ENCODE measurements at places on chromosomes 7 and 10.

DNA sequence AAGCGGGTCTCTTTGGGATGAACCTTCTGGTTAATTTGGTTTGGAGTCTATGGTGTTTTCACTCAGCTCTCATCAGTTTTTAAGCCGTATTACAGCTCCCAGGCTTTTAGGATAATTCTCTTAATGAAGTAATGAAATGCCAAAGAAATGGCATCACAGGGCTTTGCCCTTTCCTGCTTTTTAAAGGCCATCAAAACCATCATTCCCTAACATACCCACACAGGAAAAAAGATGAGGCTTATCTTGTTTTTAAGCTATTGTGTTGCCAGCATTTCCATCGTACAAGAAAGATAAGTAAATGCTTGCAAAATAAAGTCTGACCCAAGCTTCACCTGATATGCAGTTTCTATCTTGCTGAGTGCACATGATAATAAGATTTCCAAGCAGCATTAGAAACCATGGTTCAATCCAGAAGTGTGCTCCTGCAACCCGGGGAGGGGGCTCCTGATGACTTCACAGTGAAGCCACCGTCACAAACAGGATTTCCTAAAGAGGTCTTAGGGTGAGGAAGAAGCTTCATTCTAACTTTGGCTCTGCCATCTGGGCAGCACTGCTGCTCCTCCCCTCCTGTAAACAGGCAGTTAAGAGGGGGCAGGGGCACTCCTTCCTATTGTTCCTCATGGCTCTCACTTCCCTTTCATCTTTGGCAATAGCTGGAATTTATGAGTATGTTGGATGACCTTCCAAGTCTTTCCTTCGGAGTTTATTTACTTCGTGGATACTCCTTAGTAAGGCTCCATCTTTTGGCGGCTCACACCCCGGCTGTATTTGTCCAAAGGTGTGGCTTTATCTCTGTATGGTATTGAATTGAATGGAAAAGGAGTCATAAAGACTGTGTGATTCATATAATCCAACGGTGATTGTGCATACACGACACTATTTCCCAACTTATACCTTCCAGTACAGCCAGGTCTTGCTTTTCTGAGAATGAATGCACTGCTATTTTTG, 55.2 kb upstream of the FAM133B start:
- no peak for DNase-seq

- DNase-seq: no peak
Measured at GRCh38 chr7:110209884-110210283, 881.0 kb upstream of the LRRN3 start.

DNA sequence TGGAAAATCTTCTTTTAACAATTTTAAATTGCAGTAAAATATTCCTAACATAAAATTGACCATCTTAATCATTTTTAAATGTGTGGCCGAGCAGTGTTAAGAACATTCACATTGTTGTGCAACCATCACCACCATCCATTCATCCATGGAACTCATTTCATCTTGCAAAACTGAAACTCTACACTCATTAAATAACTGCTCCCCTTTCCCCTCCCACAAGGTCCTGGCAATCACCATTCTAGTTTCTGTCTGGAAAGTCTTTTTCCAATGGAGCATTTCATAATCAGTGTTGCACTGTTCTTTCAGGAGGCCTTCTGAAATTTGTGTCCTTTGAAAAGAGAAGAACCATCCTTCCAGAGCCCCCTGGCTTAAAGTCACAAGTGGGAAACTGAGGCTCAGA, 233.1 kb downstream of the PLXNA4 start:
- DNase-seq: no peak

DNA sequence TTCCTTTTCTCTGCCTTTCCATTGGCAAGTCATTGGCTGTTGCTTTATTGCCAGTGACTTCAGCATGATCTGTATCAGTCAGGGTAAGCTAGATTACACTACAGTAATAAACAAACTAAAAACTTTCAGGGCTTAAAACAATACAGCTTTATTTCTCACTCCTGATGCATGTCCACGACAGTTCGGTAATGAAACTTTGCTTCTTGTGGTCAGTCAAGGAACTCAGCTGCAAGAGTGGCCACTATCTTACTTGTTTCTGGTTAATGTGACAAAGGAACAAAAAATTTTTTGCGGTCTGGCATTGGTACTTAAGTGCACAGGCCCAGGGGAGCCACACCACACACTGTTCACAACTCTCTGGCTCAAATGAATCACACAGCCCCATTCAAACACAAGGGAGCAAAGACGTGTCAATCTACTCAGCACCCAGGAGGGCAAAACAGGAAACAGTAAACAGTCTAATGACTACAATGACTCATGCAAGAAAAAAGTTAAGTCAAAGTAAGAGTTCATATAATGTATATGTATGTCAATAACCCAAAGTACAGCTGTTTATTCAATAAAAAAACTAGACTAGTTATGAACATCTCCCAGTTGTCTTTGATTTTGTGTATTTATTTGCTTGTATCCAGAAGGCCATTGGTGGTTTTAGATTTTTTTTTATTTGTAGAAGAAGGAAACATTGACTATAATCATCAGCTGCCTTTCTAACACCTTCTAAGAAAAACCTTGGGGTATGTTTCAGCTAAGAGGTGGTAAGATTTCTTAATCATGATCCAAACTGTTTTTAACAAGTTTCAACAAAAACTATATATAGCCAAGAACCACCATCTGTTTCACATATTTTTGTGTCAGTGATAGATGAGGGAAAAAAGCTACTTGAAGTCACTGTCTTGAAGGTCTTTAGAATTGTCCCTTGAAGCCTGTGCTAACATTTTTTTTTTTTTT, 134.4 kb upstream of the FAM3C start:
- DNase-seq: peak; percentile 57

DNA sequence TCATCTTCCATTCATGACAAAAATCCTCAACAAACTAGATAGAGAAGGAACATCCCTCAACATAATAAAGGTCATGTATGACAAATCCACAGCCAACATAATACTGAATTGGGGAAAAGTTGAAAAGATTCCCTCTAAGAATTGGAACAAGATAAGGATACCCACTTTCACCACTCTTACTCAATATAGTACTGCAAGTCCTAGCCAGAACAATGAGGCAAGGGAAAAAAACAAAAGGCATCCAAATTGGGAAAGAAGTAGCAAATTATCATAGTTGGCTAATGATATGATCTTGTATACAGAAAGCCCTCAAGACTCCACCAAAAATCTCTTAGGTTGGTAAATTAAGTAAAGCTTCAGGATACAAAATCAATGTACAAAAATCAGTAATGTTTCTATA, 4.7 kb downstream of the POT1 start:
- no peak for DNase-seq

DNA sequence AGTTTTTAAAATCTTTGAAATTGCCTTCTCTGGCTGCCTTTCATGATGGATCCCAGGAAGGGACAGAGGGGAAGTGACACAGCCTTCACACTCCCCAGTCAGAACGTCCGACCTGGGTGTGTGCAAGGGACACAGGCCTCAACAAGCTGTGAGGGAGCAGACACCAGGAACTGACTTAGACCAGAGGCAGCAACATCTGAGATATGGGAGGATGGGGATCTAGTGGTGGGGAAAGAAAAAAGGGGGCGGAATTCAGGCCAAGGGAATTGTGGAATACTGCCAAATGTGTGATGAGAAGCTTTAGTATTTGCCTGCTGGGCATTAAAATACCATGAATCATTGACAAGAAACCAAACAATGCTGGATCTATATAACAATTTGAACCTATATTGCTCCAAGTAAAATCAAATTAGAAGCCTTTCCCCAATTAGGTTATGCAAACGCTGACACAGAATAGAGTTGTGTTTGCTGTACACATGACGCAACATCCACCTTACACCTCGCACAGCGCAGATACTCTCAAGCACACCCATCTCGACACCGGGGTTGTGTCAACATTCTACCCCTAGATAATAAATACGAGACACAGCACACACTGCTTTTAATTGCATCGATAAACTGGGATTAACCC, 17.2 kb upstream of the MNX1 start:
- DNase-seq: no peak

GRCh38 chr7:91789086-91789485, 91.4 kb downstream of the MTERF1 start:
- DNase-seq: no peak

DNA sequence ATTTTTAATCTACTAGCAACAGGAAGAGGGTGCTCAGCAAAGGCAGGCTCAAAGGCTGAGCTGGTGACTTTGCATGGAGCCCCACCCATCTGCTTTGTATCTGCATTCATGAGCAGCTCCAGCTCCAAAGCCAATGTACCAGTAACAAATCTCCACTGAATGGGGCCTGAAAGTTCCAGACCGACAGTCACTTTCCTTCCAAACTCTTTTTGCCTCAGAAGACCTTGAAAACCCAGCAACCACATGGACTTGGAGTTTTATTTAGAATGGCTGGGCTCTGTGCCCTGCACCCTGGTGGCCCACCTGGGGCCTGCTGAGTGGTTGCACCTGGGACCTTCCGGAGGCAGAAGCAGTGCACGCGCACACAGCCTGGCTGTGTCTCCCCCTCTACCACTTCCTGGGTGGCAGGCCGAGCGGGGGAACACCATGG, 195.0 kb upstream of the PLXNA4 start:
- peak; percentile 16 for DNase-seq

DNA sequence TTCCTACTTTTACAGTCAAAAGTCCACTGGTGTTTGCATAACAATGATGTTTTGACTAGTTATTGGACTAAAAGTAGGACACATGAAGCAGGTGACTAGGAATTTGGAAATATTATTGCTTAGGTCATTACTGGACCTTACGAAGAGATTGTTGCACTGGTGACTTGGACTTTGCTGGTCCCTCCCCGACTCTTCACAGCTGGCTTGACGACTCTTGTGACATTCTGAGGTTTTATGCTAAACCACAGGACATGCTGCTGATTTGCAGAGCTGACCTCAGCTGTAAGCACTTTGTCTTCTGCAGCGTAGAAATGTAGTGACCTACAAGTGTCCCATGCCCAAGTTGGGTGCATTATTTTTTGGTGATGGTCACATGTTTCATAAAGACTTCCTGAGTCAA, 21.9 kb downstream of the PCBD1 start:
- DNase-seq: no peak

GRCh38 chr10:118214776-118215175, 127.3 kb downstream of the FAM204A start:
- no peak for DNase-seq

GRCh38 chr10:124952123-124952522, 10.2 kb downstream of the ZRANB1 start:
- DNase-seq: no peak

GRCh38 chr10:132388891-132389432, 8.0 kb upstream of the PWWP2B start:
- no peak for DNase-seq

DNA sequence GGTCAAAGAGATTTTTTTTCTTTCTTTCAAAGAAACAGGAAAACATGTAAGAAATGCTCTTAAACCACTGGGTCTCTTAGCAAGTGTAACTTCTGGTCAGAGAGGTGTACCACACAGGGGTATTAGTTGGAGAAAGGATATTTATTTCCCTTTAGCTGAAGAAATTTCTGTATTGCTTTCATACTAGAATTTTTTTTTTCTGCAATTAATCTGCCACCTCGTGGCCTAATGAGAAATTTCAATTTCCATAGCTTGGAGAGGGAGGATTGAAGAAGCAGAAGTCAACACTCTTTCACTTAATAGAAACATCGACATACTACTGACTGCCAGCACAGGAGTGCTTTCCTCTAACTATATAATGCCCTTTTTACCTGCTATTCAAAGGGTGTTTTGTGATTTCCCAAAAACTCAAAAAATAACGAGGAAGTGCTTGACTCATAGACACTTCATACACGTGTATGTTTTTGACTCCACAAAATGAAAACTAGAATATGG, 177.6 kb upstream of the NAMPT start:
- no peak for DNase-seq

GRCh38 chr7:106177300-106177690, 65.2 kb upstream of the SYPL1 start:
- no peak for DNase-seq

- DNase-seq: no peak
Measured at GRCh38 chr7:50651271-50651989, 86.2 kb upstream of the DDC start.

GRCh38 chr10:101157756-101158458, 26.8 kb downstream of the TLX1 start:
- DNase-seq: no peak

- DNase-seq: no peak
Measured at GRCh38 chr7:87140271-87140748, 11.9 kb upstream of the DMTF1 start.

GRCh38 chr10:11869743-11870460, 46.7 kb downstream of the PROSER2 start:
- DNase-seq: no peak

- no peak for DNase-seq
Measured at GRCh38 chr7:12929476-12930140, 242.2 kb downstream of the ARL4A start.

- DNase-seq: no peak
Measured at GRCh38 chr7:2950578-2950977, 93.1 kb downstream of the CARD11 start.

Measured in CD4-positive, alpha-beta T cell treated with Interleukin-1 beta for 1 hour (primary cell).